ENCODE measurements at places on chromosomes 1 and 21. TPM values are rescaled to one million over a fixed set of nuclear protein-coding genes. Genes with fewer than 3 reads are reported as not detected.

DNA sequence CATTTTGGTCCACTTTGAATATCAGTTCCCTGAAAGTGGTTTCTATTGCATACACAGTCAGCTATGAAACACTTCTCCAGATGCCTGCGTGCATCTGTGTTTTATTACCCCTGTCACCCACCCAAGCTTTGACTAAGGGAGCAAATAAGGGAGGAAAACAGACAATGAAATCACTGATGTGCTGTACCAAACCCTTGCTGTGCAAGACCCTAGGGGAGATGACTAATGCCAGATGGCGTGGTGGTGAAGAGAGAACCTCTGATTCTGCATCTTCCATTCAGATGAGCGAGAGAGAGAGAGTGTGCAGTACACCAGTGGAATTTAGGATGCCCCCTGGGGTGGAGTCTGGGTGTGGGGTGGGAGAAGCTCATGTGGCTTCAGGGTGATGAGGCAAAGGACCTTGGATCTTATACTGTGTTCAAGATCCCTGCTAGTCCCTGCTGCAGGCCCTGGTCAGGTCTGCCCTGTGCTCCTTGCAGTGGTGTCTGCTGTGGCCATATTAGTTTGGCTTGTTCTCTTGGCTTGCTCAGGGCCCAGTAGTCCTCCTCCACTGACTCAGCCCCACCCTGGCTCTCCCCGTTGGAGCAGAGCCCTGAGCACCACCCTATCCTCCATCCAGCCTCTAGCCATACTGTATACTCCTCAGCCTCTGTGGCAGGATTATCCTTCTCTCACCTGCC is 18.5 kb downstream of the CLCA1 start:
- no peak for DNase-seq

GRCh38 chr21:16532840-16533239 is 803.1 kb downstream of the USP25 start:
- DNase-seq: no peak

GRCh38 chr1:21115098-21115760 is 61.5 kb downstream of the EIF4G3 start:
- DNase-seq: peak; percentile 62

DNA sequence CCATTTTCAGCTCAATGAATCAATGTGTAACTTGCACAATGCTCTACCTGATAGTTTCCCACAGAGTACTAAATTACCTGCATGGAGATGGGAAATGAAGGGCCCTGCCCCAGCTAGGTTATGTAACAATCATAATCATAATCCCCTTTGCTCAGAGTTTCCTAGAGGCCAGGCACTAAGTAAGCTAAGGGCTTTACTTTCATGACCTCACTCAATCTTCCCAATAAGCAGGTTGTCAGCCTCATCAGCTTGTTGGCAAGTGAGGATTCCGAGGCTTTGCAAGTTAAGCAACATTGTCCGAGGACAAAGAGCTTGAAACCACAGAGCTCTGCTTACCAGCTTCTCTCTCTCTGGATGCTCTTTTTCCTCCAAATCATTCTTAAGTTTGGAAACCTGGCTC is 64.1 kb upstream of the NTPCR start:
- DNase-seq: no peak

GRCh38 chr1:86430376-86430775 is 6.4 kb downstream of the CLCA2 start:
- DNase-seq: no peak

DNA sequence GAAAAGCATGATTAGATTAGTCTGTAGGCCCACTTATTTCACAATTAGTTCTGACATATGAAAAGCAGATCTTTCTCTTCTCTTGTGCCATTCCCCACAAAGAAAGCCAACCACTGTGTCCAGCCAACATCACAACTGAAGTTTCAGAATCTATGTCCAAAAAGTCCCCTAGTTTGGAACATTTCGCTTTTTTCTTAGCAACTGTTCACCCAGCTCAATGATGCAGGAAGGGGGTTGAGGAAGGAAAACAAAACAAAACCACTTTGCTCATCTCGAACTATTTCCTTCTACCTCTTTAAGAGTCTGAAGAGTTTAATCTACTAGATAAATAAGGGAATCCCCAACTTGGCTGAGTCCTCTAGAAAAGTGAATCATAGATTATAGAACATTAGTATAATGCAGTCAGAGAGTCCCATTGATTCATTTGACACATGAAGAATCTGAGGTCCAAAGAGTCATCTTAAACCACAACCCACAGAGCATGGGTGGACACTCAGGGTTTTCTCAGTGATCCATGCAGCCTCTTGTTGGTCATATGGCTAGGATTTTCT is 159.3 kb upstream of the SGIP1 start:
- DNase-seq: no peak

GRCh38 chr1:31591425-31592093 is 15.2 kb downstream of the TINAGL1 start:
- DNase-seq: no peak

- DNase-seq: no peak
These were observed 21.0 kb downstream of the SDE2 start for GRCh38 chr1:225977937-225978748.

GRCh38 chr1:8329439-8329838 is 11.5 kb downstream of the SLC45A1 start:
- DNase-seq: no peak

GRCh38 chr1:94801919-94802546 is 18.1 kb upstream of the SLC44A3 start:
- peak; percentile 34 for DNase-seq

DNA sequence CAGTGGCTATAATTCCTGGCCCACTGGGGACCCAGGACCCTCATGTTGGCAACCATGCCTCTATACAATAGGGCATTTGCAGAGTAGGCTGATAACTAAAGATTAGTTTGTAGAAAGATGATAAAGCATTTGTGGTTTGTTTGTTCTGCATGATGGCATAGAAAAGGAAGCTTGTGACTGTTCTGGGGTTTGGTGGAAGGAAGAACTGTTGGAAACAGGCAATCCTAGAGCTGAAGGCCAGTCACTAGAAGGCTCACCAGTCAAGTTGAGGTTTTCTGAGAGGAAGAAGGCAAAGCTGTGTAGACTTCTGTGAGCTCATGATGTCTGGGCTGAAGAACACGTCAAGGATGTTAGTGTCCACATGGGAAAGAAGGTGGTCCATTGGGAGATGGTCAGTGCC is 140.3 kb upstream of the VANGL1 start:
- DNase-seq: no peak

Gene SUSD4
- 0.28 TPM for total RNA-seq

Gene CYP4A11
- total RNA-seq: not detected

Gene SNX7
- 43.9 TPM for total RNA-seq

Gene DENND2C
- total RNA-seq: 0.64 TPM

Gene ADAMTS4
- total RNA-seq: 1.0 TPM
